ENCODE measurements at places on chromosomes 13 and 19.

DNA sequence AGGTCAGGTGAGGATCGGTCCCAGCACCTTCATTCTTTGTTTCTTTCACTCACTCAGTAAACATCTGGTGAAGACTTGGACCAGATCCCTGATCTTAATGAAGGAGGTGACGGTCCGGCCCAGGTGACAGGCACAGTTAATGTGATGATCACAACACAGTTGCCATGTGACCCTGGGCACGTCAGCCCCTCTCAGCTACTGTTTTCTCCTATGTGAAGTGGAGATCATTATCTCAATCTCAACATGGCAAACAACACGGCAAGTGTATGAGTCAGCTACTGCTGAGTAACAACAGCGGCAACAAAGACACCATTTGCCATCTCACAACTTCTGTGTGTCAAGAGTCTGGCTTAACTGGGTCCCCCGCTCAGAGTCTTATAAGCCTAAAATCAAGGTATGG, 74.6 kb downstream of the GNG7 start:
- DNase-seq: no peak

GRCh38 chr13:28685892-28686291, 27.0 kb downstream of the POMP start:
- no peak for DNase-seq

DNA sequence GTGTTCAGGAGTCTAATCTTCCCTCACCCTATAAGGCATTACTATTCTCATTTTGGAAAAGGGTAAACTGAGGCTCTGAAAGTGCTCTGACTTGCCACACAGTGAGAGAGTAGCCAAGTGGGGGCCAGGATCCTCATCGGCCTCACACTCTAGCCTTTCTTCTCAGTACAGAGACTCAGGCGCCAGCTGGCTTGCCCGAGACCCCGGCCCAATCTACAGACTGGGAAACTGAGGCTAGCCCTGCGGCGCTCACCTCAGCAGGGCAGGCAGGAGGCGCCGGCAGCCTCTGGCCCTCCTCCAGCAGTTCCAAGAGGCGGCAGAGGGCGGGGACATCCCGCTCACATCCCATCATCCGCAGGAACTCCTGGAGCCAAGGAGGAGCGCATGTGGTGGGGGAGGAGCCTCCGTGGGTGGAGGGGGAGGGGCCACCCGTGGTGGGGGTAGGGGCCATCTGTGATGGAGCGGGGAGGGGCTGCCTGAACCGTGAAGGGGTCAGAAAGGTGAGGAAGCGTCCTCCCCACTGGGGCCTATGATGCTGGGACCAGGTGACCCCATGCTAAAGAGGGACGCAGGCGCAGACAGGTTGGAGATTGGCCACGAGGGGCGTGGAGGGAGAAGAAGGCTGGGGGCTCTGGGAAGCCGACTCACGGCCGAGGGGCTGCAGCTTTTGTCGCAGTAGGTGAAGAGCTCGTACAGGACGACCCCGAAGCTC, 8.7 kb upstream of the INSL3 start:
- DNase-seq: no peak

- DNase-seq: peak; percentile 19
Observed at GRCh38 chr19:46221981-46222610, 7.4 kb upstream of the IGFL1 start.

DNA sequence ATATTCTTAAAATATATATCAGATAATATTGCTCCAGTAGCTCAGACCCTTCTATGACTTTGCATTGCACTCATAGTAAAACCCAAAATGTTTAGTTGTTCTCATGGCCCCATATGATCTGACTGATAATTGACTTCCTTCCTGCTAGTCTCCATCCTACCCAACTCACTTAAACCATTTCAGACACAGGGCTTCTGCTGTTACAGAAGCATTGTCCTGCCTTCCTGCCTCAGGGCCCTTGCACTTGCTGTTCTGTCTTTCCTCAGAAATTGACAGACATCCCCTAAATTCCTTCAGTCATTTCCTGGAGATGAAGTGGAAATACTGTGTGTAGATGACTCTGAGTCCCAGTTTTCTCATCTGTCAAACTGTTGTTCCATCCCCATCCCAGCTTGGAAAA, 19.7 kb downstream of the FBXL12 start:
- DNase-seq: no peak

- peak; percentile 63 for DNase-seq
Observed at GRCh38 chr13:45063261-45063860, 56.9 kb upstream of the GTF2F2 start.

GRCh38 chr13:24060993-24061392, 99.5 kb upstream of the SPATA13 start:
- no peak for DNase-seq

- DNase-seq: no peak
Observed at GRCh38 chr13:76397413-76397812, 488.8 kb downstream of the KCTD12 start.

DNA sequence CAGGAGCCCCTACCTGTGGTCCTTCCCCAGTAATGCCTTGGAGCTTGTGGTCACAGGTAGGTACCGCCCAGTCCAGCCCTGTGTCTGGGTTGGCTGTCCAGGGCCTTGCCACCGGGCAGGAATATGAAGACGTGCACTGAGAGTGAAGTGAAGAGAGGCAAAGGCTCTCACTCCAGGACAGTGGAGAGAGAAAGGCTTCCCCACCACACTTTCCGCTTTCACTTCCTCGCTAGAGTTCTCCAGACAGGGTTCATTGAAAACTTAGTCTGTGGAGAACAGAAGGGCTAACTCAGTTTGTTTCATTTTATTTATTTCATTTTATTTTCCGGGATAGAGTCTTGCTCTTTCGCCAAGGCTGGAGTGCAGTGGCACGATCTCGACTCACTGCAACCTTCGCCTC, 14.2 kb downstream of the FCAR start:
- no peak for DNase-seq

GRCh38 chr19:3313199-3313575, 53.2 kb upstream of the NFIC start:
- DNase-seq: no peak

DNA sequence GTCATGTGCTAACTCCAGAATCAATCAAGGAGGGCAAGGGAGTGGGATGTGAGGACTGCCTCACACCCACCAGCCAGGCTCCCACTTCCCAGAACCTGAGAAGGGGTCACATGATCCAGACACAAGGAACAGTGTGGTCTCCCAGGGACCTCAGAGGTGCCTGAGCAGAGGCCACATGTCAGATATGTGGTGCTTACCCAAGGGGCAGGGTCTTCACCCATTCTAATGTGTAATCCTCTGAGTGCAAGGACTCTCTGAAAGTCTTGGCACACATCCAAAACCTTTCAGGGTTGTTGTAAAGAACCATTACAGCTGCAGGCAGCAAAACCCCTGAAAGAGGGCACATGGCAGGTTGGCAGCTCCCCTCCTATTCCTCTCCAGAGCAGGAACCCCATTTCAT, 656.6 kb downstream of the UQCRFS1 start:
- DNase-seq: no peak

DNA sequence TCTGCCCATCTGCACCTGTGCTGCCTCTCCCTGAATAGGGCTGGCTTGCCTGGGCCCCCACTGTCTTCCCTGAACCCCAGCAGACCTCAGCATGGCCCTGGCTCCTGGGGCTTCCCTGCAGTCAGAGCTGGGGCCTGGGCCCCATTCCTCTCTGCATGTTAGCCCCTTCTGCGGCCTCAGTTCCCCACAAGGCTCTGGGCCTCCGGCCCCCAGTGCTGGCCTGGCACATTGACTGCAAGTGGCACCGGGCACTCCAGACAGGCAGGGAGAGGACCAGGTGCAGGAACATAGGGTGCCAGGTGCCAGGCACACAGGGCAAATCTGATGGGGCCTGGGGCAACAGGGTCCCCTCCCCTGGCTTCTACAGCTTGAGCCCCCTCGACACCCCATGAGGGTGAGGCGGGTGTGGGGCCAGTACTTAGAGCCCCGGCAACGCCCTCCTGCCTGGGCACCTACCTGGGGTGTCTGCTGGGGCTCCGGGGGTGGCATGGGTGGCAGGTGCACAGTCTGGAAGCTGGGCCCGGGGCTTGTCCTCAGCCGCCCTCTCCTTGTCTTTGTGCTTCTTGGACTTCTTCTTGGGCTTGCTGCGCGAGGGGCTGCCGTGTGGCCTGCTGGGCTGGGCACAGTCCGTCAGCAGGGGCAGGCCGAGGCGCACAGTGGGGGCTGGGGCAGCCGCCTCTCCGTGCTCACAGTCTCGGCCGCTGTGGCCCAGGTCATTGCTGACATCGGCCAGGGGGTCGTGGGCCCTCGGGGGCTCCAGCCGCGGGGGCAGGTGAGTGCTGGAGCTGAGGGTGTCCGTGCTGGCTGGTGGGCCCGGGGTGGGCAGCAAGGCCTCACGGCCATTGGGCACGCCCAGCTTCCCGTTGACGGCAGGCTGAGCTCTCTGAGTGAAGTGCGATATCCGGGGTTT, 12.3 kb upstream of the ISYNA1 start:
- DNase-seq: no peak

DNA sequence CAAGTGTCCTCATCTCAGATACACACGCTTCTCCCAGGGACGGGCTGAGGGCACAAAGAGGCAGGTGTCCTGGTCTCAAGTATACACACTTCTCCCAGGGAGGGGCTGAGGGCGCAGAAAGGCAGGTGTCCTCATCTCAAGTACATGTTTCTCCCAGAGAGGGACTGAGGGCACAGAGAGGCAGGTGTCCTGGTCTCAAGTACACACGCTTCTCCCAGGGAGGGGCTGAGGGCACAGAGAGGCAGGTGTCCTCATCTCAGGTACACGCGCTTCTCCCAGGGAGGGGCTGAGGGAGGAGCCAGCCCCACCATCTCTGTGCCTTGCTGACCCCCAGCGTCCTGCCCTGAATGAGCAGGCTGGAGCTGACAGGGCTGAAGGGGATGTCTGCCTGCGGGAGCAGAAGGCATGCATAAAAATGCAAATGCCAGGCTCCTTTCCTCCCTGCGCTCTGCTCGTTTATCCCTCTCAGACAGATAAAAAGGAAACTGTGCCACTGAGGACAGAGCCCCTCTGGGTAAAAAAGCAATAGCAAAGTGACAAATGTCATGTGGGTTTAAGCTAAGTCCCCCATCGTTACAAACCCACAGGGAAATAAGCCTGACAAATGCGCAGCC, 96.1 kb upstream of the UQCRFS1 start:
- DNase-seq: no peak

- no peak for DNase-seq
Observed at GRCh38 chr13:71137101-71137500, 729.9 kb downstream of the DACH1 start.

GRCh38 chr19:3365836-3366752, at the start of gene NFIC:
NFIC (plus strand) TSS chr19:3366583; CDS start chr19:3366637, 54 bp downstream.
- peak; percentile 95 for DNase-seq

GRCh38 chr13:50801087-50801931, 42.2 kb downstream of the DLEU7 start:
- DNase-seq: peak; percentile 51

- DNase-seq: no peak
Observed at GRCh38 chr19:58318297-58318696, 8.5 kb upstream of the ZSCAN22 start.

DNA sequence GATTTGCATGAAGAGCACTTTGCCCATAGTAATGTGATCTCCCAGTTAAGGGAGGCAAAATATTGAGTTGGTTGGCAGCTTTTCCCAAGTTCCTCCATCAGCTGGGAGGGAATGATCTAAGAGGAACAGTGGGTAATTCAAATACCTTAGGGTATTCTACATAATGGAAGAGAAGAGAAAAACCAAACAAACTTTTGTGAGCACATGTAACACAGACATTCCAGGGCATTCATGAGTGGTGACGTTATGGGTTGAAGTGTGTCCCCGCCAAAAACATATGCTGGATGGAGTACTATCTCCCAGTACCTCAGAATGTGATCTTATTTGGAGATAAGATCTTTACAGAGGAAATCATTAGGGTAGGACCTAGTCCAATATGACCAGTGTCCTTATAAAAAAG, 220.1 kb downstream of the FOXO1 start:
- DNase-seq: peak; percentile 44

- no peak for DNase-seq
Observed at GRCh38 chr13:33079960-33080359, 63.7 kb downstream of the KL start.

- DNase-seq: no peak
Observed at GRCh38 chr13:102236341-102236740, 165.5 kb downstream of the FGF14 start.

DNA sequence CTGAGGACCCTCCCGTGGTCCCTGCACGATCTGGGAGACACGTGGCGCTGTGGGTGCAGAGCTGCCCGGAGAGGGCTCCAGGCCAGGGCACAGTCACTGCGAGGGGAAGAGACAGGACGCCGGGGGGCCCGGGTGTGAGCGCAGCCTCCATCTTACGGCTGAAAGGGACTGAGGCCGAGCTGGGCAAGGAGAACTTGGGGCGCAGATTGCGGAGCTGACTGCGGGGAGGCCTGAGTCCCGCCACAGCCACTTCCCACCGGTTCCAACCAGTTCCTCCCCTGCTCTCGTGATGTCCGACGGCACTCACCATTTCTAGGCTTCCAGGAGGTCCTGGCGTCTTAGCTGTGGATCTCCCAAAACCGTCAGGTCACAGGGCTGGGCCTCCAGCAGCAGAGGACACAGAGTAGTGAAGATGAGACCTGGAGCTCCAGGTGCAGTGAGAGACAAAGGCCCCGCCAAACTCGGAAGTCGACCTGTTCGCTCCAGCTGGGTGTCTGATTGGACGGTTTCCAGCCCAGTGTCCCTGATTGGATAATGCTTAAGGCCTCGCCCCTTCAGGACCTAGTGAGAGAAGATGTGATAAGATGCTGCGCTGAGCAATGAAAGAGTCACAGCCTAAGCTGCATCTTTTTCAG, 4.8 kb upstream of the ZNF253 start:
- DNase-seq: no peak

- peak; percentile 21 for DNase-seq
Observed at GRCh38 chr13:45258334-45258675, 57.5 kb upstream of the KCTD4 start.

- DNase-seq: no peak
Observed at GRCh38 chr19:32200312-32201038, 144.9 kb upstream of the ZNF507 start.

GRCh38 chr13:73074014-73074413, 15.2 kb downstream of the KLF5 start:
- DNase-seq: no peak

DNA sequence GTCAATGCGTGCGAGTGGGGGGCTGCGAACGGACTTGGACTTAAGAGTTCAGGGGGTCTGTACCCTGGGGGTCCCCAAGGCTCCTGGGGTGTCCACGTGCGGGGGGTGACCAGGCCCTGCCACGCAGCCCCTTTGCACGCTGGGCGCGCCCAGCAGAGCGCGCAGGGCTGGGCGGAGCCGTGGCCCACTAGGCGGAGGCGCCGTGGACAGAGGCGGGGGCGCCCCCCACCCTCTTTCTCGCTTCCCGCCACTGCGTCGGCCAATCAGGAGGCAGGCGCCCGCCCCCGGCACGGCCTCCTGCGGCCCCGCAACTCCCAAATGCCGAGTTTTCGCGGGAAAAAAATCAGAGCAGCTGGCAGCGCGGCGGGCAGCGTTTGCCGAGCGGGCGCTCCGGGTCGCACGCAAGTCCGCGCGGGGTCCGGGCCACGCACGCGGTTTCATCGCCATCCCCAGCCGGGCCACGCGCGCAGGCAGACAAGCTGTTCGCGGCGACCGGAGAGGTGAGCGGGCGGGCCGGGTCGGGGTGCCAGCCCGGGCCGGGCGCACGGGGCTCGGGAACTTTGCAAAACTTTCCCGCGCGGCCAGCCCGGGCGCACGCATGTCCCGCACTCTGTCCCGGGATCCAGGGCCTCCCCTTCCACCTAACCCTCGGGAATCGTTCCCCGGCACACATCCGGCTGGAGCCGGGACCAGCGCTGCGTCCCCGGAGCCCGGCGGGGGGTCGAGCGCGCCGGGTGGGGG, at the start of gene UHRF1:
Gene UHRF1 (plus strand): TSS at position 346 of the 741 bp plus-strand sequence. CDS start 1,385 bp downstream, outside the sequence.
- DNase-seq: no peak
